Smooth muscle cell of the brain vasculature (primary cell): ENCODE measurements at places on chromosomes 5 and 9.

- no peak for DNase-seq
Observed at GRCh38 chr5:55146080-55146479, 13.9 kb upstream of the GPX8 start.

- no peak for DNase-seq
Observed at GRCh38 chr9:107554636-107555035, 65.1 kb upstream of the KLF4 start.

GRCh38 chr5:38422622-38423021, 133.8 kb downstream of the LIFR start:
- DNase-seq = no peak

GRCh38 chr5:73415617-73416016, 33.0 kb downstream of the FOXD1 start:
- no peak for DNase-seq
